Liver (tissue), 10 donors: ENCODE measurements at places on chromosomes 1 and 21. TPM values are rescaled to one million over a fixed set of nuclear protein-coding genes. Genes with fewer than 3 reads are reported as not detected.
A peak's percentile ranks its signal among the peaks of the same experiment; 100 is the strongest.

- H3K27ac ChIP-seq = no peak overlapping the region
- H3K4me1 ChIP-seq = peaks cover 6% of the 10 kb centered on the region
- H3K36me3 ChIP-seq = no peaks in the 10 kb centered on the region
- DNase-seq = no peak
Measured at GRCh38 chr1:119279456-119280381, 88.9 kb upstream of the HAO2 start.

KRTAP13-2 gene
- polyA plus RNA-seq = not detected

- no peaks in the 10 kb centered on the region for H3K27me3 ChIP-seq
- H3K27ac ChIP-seq = no peak overlapping the region
- H3K36me3 ChIP-seq = peaks cover 7% of the 10 kb centered on the region
- no peak for DNase-seq
Measured at GRCh38 chr1:179337288-179337687, 28.5 kb upstream of the AXDND1 start.

KDF1 gene
- 4.6 TPM for polyA plus RNA-seq

HSD3B1 gene
- polyA plus RNA-seq = not detected

DNA sequence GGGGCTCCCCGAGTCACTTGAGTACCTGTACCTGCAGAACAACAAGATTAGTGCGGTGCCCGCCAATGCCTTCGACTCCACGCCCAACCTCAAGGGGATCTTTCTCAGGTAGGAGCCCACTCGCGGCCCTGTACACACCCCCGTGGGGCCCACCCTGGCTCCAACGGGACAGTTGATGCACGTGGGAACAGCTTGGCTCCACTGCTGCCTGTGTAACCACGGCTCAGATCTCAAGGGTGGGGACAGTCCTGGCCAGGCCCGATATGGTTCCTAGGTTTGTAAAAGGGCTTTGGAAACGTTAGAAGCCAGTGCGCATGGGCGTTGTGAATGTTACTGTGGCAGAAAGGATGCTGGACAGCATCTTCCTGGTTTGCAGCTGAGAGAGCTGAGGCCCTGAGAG is 18.8 kb downstream of the PODN start:
- H3K4me3 ChIP-seq = no peak overlapping the region
- H3K36me3 ChIP-seq = no peaks in the 10 kb centered on the region
- H3K27ac ChIP-seq = no peak overlapping the region
- no peak for DNase-seq

- H3K36me3 ChIP-seq = no peaks in the 10 kb centered on the region
- H3K27me3 ChIP-seq = no peaks in the 10 kb centered on the region
- peaks cover 39% of the 10 kb centered on the region for H3K4me1 ChIP-seq
- peak overlapping the region; percentile 97 for H3K4me3 ChIP-seq
Measured at GRCh38 chr1:113928187-113928930, 765 bp upstream of the HIPK1 start.

DNA sequence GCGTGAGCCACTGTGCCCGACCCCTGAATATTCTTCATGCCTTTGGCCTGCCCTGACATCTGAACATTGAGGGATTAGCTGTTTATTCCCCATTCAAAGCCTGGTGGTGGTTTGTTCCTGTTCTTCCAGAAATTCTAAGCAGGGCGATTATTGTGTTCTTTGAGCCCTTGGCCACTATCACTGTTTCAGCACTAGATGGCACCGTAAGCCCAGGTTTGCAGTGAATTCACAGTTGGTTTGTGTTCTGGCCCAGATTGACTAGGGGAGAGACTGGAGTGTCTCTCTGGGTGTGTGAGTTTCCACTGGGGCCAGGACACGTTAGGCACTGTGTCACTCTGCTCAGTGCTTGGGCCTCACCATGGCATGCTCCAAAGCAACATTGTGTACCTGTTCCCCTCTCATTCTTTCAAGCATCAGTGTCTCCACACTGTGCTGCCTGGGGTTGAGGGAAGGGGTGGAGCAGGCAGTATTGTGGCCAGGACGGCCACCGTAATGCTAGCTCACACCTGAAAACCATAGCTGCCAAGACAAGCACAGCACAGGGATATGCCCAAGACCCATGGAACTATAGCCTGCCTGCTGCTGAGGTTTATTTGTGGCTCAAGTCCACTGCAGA is 52.7 kb downstream of the PKN2 start:
- no peak overlapping the region for H3K4me3 ChIP-seq
- no peak for DNase-seq
- H3K27ac ChIP-seq = no peak overlapping the region
- peaks cover under 1% of the 10 kb centered on the region for H3K4me1 ChIP-seq
- no peaks in the 10 kb centered on the region for H3K27me3 ChIP-seq

OR2C3 gene
- polyA plus RNA-seq = not detected

KLHDC9 gene
- polyA plus RNA-seq = 2.4 TPM

DNA sequence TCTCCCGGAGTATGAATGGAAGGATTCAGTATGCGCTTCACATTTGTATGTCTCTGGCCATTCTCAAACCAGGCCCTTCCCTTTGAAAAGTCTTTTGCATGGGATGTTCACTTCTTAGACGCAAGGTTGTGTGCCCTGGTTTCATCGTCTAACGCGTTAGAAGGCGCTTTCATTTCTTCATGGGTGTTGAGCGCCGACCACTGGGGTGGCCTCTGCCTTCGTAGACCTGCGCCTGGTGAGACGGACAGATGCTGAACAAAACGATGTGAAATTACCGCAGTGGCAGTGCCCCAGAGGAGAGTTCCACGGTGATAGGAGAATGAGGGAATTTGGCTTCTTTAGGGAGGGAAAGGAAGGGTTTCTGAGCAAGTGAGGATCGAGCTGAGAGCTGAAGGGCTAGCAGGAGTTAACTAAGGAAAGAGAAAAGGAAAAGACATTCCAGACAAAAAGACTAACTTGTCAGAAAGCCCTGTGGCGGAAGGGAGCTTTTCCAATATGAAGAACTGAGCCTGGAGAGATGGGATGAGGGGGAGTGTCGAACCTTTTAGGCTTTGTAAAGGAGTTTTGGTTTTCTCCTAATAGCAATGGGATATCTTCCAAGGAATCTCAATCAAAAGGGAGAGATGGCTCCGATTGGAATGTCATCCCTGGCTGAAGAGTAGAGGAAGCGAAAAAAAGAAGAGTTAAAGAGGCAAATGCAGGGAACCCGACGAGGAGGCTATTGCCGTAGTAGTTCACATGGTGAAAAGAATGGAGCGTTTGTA is 951 bp downstream of the GGPS1 start:
- H3K27me3 ChIP-seq = no peaks in the 10 kb centered on the region
- peak overlapping the region; percentile 88 for H3K27ac ChIP-seq
- peaks cover 33% of the 10 kb centered on the region for H3K4me1 ChIP-seq
- no peaks in the 10 kb centered on the region for H3K36me3 ChIP-seq
- peak; percentile 54 for DNase-seq
- peak overlapping the region; percentile 67 for H3K4me3 ChIP-seq

PLPPR4 gene
- polyA plus RNA-seq = 0.22 TPM

- no peak overlapping the region for H3K4me3 ChIP-seq
- no peak for DNase-seq
- H3K27ac ChIP-seq = no peak overlapping the region
- peaks cover 15% of the 10 kb centered on the region for H3K36me3 ChIP-seq
Measured at GRCh38 chr1:109500941-109501381, 7.1 kb downstream of the CYB561D1 start.

DNA sequence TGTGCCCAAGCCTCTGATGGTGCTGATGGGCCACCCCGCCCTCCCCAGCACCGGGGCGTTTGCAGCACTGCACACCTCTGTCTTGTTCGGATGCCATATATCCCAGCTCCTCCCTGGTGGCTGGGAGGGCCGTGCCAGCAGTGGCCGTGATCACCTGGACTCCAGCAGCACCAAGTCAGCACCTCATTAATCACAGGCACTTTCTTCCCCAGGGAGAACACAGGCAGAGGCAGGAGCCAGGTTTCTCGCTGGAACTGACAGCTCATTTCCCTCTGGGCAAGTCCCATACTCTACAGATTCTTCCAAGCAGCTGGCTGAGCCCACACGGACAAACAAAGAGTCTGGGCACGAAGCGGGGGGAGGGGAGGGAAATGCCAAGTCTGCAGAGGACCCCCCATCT is 141.7 kb upstream of the EDN2 start:
- no peak overlapping the region for H3K27ac ChIP-seq
- H3K4me3 ChIP-seq = no peak overlapping the region
- H3K27me3 ChIP-seq = no peaks in the 10 kb centered on the region
- no peak for DNase-seq
- H3K36me3 ChIP-seq = no peaks in the 10 kb centered on the region

DNA sequence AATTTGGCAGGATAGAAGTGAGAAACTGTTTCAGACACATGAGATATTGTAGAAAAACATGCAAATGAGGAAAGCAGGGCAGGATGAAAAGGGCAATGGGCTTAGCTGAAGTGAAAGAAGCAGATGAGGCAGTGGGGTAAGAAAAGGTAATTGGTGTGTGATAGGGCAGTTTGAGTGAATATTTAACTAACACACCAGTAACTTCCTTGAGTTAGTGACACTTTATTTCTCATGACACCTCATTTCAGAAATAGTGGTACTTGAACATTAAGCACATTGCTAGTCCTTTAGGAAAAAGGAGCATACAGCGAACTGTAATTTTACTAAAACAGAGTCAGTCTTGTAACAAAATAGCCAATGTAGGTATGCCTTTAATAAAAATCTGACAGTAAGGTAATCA is 415.0 kb downstream of the DPYD start:
- H3K27me3 ChIP-seq = no peaks in the 10 kb centered on the region
- H3K36me3 ChIP-seq = no peaks in the 10 kb centered on the region
- no peak overlapping the region for H3K4me3 ChIP-seq

SELL gene
- 1.5 TPM for polyA plus RNA-seq

DNA sequence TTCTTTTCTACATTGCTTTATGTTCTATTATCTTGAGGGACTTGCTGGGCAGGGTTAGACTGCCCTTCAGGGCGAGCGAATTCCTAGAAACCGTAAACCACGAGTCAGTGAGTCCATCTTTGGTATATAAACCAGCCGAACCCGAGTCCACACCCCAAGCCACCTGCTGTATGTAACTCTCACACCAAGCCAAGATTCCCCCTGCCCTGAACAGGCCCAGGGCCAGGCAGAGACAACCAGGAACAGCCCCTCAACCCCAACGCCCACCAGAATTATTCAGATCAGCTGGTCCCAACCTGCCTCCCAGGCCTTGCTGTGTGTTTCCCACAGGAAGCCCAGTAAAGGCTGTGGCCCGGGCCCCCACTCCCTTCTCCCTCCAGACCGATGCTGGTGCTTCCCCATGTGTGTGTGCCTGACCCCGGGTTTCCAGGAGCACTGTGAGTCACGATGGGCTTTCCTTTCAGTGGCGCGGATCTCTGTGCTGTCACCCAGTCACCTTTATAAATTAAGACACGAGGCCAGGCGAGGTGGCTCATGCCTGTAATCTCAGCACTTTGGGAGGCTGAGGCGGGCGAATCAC is 17.1 kb downstream of the KIF17 start:
- DNase-seq = no peak
- no peak overlapping the region for H3K4me3 ChIP-seq

- H3K27ac ChIP-seq = no peak overlapping the region
- H3K4me1 ChIP-seq = no peaks in the 10 kb centered on the region
- no peak overlapping the region for H3K4me3 ChIP-seq
- no peaks in the 10 kb centered on the region for H3K36me3 ChIP-seq
- no peaks in the 10 kb centered on the region for H3K27me3 ChIP-seq
Measured at GRCh38 chr1:94036730-94037129, 84.2 kb downstream of the ABCA4 start.

- H3K36me3 ChIP-seq = no peaks in the 10 kb centered on the region
- no peak overlapping the region for H3K27ac ChIP-seq
- no peaks in the 10 kb centered on the region for H3K27me3 ChIP-seq
- no peaks in the 10 kb centered on the region for H3K4me1 ChIP-seq
- no peak overlapping the region for H3K4me3 ChIP-seq
- DNase-seq = no peak
Measured at GRCh38 chr1:192747943-192748342, 60.9 kb upstream of the RGS2 start.

DNA sequence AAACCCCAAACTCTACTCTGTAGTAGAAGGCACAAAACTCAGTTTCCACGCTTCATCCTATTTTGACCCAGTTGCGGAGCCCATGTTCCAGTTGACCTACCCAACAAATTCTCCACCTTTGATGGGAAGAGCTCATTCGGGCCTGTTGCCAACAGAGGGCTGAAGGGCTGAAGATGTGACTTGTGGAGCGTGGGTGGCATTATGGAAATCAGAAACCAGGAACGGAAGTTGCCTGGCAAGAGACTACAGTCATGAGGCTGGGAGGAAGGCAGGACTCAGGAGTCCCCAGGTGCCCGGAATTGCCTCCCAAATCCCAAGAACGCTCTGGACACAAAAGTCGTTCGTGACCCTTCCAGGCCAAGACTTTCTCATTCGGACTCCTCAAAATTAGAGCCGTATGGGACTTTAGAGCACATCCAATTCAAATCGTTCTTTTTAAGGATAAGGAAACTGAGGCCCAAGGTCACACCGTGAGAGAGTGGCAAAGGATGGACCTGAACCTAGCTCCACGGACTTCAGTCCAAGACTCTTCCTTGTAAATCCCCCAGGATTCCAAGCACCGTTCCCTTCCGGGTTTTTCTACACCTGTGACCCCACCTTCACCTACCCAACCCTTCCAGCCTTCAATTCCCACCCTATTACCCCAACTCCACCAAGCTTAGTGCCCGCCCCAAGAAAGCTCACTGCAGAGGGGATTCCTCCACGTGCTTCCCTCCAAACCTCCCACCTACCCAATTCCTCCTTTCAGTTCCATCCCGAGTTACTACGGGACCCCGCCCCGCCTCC is 739 bp downstream of the SMG5 start:
- H3K27ac ChIP-seq = peak overlapping the region; percentile 98
- DNase-seq = no peak
- H3K4me3 ChIP-seq = peak overlapping the region; percentile 96
- no peaks in the 10 kb centered on the region for H3K27me3 ChIP-seq
- peaks cover 32% of the 10 kb centered on the region for H3K4me1 ChIP-seq
- peaks cover 18% of the 10 kb centered on the region for H3K36me3 ChIP-seq

MAP3K21 gene
- 1.6 TPM for polyA plus RNA-seq

- peaks cover 65% of the 10 kb centered on the region for H3K4me1 ChIP-seq
- no peaks in the 10 kb centered on the region for H3K36me3 ChIP-seq
- H3K27ac ChIP-seq = peak overlapping the region; percentile 57
- DNase-seq = no peak
Measured at GRCh38 chr1:6351480-6352137, 42.0 kb downstream of the ACOT7 start.

GRCh38 chr1:217407534-217408001 is 223.3 kb downstream of the GPATCH2 start:
- no peak for DNase-seq
- no peak overlapping the region for H3K27ac ChIP-seq
- no peaks in the 10 kb centered on the region for H3K36me3 ChIP-seq
- H3K4me3 ChIP-seq = no peak overlapping the region
- no peaks in the 10 kb centered on the region for H3K4me1 ChIP-seq

CYP4A11 gene
- polyA plus RNA-seq = 582 TPM

- H3K27me3 ChIP-seq = no peaks in the 10 kb centered on the region
- H3K4me1 ChIP-seq = no peaks in the 10 kb centered on the region
- no peak overlapping the region for H3K27ac ChIP-seq
- H3K4me3 ChIP-seq = no peak overlapping the region
- H3K36me3 ChIP-seq = no peaks in the 10 kb centered on the region
Measured at GRCh38 chr21:32203877-32204480, 74.9 kb downstream of the MIS18A start.

DNA sequence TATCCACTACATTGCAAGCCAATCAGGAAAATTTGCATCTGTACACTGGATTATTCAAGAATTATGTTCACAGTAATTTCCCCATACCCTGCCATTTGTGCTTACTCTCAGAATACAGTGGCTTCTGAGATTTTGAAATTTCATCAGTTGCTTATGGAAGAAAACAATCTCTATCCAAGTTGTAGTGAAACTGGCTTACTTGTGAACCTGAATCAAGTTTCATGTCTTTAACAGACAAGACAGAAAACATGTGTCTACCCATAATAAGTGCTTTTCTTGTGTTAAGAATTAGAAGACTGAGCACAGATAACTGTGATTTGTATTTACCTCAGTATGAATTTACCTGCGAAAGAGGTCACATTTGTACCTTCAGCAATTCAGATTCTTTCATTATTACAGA is 672.7 kb upstream of the ADGRL2 start:
- H3K27me3 ChIP-seq = no peaks in the 10 kb centered on the region
- no peak for DNase-seq
- no peak overlapping the region for H3K4me3 ChIP-seq
- no peak overlapping the region for H3K27ac ChIP-seq
- H3K4me1 ChIP-seq = no peaks in the 10 kb centered on the region
- no peaks in the 10 kb centered on the region for H3K36me3 ChIP-seq
